ENCODE measurements at places on chromosomes 3 and 15. TPM values are rescaled to one million over a fixed set of nuclear protein-coding genes. Genes with fewer than 3 reads are reported as not detected.

The CCDC39 gene
- total RNA-seq = not detected

The ACTC1 gene
- not detected for total RNA-seq

The FETUB gene
- not detected for total RNA-seq

The GOLGA6D gene
- not detected for total RNA-seq

The GABRR3 gene
- not detected for total RNA-seq

The ARGFX gene
- total RNA-seq = not detected

The GRAMD2A gene
- total RNA-seq = 0.28 TPM

The MESP2 gene
- 0.77 TPM for total RNA-seq

The DUOXA2 gene
- total RNA-seq = not detected

Data from regular cardiac myocyte (primary cell).